ENCODE measurements at places on chromosomes 7 and 10. TPM values are rescaled to one million over a fixed set of nuclear protein-coding genes. Genes with fewer than 3 reads are reported as not detected.

- H3K4me3 ChIP-seq = no peak overlapping the region
- H3K36me3 ChIP-seq = no peaks in the 10 kb centered on the region
- peaks cover 19% of the 10 kb centered on the region for H3K4me1 ChIP-seq
- no peak overlapping the region for H3K27ac ChIP-seq
- DNase-seq = peak; percentile 63
Measured at GRCh38 chr10:44389150-44389549, 4.3 kb upstream of the CXCL12 start.

GRCh38 chr10:66924674-66925345 is 1.0 kb upstream of the LRRTM3 start:
- H3K4me1 ChIP-seq = peaks cover 10% of the 10 kb centered on the region
- no peak overlapping the region for H3K4me3 ChIP-seq
- DNase-seq = no peak
- no peak overlapping the region for H3K27ac ChIP-seq

DNA sequence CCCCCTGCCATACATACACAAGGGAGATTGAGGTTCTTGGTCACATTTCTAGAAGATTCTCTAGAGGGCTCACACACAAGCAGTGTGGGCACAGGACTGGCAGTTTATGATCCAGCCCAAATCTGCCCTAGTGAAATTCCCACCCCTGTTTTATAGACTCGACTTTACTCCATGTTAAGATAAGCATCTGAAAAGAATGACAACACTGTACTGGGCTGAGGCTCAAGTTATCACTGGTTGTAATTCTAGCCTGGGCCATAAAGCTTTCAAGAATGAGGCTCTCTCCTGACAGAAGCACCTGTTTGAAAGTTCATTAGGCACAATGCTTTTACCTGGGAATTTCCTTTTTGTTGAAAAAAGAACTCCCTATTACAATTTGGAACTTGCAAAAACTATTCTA is 195.6 kb upstream of the GLI3 start:
- no peak overlapping the region for H3K4me3 ChIP-seq
- H3K36me3 ChIP-seq = no peaks in the 10 kb centered on the region

DNA sequence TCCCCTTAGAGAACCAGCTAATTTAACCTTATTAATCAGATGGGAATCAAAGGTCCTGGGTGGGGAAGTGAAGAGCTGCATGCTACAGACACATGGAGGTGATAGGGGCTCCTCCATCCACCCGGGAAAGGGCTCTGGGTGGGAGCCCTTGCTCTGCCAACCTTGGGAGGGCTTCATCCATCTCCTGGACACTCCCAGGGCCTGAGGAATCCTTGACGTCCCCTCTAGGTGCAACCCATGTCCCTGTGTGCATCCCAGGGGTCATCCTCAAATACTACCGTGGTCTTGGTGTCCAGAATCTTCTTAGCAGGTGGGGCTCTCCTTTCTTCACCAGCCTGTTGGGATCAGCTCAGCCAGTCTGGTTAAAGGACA is 55.4 kb upstream of the IGFBP3 start:
- DNase-seq = no peak
- no peaks in the 10 kb centered on the region for H3K36me3 ChIP-seq
- H3K4me3 ChIP-seq = no peak overlapping the region
- H3K27ac ChIP-seq = no peak overlapping the region

GRCh38 chr7:142871260-142872105 is 14.1 kb downstream of the TRPV6 start:
- H3K4me3 ChIP-seq = no peak overlapping the region
- no peaks in the 10 kb centered on the region for H3K36me3 ChIP-seq
- H3K27me3 ChIP-seq = no peaks in the 10 kb centered on the region
- DNase-seq = no peak
- no peak overlapping the region for H3K27ac ChIP-seq

Gene ZNF273
- total RNA-seq = 7.5 TPM

DNA sequence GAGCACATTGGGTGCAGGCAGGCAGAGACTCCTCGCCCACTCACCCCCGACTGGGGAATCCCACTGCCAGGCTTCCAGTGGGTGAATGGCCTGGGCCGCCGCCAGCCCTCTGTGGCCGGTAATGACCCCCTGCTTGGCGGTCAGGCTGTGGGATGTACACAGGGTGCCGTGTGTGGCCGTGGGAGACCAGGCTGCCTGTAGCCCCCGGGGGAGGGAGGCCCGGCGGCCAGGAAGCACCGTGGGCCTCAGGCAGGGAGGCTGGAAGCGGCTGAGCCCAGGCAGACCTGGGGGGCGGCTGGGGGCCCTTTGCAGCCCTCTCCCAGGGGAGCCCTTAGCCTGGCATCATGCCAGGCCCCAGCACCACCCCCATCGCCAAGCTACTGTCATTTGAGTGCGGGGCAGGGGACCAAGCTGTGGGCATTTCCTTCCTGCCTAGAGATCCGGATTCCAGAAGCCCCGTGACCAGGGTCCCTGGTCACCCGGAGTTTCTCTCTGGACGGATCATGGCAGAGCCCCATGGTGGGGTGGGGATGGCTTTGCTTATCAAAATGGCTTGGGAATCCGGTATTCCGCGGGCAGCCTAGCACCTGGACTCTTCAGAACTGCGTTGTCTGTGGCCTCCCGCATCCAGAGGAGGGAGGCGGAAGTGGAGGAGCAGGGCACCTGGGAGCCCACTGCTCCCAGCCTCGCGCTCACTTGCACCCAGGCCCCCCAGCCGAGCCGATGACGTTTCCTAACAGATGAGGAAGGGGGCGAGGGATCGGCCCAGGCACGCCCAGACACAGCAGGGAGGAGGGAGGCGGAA is 1.1 kb downstream of the TTYH3 start:
- peak overlapping the region; percentile 99 for H3K4me3 ChIP-seq
- H3K36me3 ChIP-seq = no peaks in the 10 kb centered on the region
- no peaks in the 10 kb centered on the region for H3K27me3 ChIP-seq

Gene AMZ1
- not detected for total RNA-seq
